Stimulated activated CD4-positive, alpha-beta T cell treated with anti-CD3 and anti-CD28 coated beads, Interleukin-12 subunit alpha, Interleukin-12 subunit beta, amount 100 ng/mL, for 48 hours (primary cell): ENCODE measurements at places on chromosomes 7 and 10.

DNA sequence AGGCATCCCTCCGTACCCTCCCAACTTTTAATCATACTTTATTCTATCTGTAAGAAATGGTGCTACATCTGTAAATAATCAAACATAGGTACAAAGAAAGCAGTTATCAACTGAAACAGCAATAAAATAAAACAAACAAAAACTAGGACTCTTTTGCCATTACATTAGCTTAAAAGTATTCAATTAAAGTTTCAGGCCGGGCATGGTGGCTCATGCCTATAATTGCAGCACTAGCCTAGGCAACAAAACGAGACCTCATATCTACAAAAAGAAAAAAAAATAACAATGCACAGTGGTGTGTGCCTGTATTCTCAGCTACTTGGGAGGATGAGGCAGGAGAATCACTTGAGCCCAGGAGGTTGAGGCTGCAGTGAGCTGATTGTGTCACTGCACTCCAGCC lies 161.9 kb downstream of the SGMS1 start:
- no peak for DNase-seq

GRCh38 chr7:130872756-130873448 lies 138.9 kb upstream of the KLF14 start:
- DNase-seq, result no peak

- DNase-seq, result no peak
Measured at GRCh38 chr7:46032942-46033341, 111.9 kb upstream of the IGFBP3 start.

GRCh38 chr7:2108071-2108455 lies 124.7 kb downstream of the MAD1L1 start:
- DNase-seq, result no peak

- DNase-seq, result no peak
Measured at GRCh38 chr10:96380821-96381220, 22.0 kb upstream of the OPALIN start.

GRCh38 chr7:92528958-92529264 lies 316 bp downstream of the RBM48 start:
- no peak for DNase-seq

- no peak for DNase-seq
Measured at GRCh38 chr10:126277181-126277580, 111.1 kb downstream of the ADAM12 start.

DNA sequence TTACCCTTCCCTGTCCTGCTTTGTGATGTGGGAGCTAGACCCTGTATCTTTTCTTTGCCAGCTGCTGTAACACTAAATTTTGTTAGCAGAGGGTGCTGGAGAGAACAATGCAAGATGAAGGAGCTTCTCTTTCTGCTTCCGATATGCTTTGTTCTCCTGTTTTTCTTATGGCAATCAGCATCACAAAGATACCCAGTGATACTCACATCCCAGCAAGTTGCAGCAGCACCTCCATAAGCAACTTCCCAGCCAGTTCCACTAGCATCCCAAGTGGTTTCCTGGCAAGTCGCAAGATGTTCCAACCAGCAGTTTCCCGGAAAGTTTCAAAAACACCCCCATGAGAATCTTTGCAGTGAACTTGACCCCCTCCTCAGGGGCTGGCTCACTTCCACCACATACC lies 148.6 kb downstream of the IMMP2L start:
- DNase-seq, result no peak

GRCh38 chr10:76883596-76883995 lies 754.0 kb downstream of the KCNMA1 start:
- no peak for DNase-seq

DNA sequence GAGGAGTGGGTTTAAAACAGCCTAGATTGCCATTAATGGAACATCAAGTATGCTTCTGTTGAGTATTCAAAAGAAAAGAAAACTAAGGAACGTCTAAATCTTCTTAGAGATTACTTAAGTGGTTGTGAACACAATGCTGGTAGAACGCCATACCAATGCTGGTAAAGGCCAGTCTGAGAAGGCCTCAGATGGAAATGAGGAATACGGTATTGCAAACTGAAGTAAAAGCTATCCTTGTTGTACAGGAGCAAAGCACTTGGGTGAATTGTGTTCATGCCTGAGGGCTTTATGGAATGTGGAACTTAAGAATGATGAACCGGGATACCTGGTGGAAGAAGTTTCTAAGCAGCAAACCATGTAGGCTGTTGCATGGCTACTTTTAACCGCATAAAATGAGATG lies 208.0 kb downstream of the KCND2 start:
- no peak for DNase-seq

DNA sequence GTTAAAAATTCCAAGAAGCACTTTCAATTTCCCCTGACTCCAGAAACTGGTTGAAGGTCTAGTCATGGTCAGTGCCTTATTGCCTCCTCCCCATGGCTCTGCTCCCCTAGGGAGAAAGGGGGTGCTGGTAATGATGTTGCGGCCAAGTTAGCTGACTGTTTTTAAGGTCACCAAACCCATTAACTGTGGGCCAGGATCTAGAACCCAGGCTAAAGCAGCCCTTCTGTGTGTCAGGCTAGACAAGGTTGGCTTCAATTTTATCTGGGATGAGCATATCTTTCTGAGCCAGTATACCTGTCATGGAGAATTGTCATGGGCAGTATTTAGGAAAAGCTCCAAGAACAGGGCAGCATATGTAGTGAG lies 11.2 kb upstream of the HOXA13 start:
- no peak for DNase-seq

DNA sequence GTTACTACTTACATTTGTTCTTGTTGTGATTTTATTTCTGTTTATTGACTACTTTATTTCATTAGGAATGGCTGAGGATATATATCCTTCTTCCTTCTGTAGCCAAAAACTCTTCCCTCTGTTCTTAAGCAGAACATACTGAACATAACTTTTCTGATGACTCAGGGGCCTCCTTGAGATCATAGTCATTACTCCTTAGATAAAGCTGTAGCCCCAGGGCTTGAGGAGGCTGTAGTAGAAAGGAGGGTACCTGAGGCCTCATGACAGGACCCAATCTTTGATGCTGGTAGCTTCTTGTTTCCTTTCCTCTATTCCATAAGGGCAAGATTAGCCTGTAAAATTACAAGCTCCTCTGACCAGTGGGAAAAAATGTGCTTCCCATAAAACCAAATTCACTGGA lies 41.2 kb upstream of the FGFR2 start:
- no peak for DNase-seq

DNA sequence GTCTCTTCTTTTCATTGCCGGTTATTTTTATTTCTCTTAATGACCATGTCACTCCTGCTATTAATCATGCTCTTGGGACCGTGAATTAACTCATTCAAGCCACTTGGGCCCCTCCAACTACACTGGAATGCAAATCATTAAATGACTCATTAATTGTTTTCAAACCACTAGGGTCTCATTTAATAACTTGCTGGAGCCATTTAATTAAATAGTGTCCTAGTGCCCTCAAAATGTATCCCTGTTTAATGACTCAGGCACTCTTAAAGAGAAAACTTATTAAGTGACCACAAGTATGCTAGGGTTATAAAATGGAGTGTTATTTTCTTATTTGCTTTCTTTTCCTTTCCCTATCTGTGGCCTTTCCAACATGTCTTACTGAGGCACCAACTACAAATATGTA lies 73.0 kb downstream of the PLXDC2 start:
- DNase-seq, result no peak

DNA sequence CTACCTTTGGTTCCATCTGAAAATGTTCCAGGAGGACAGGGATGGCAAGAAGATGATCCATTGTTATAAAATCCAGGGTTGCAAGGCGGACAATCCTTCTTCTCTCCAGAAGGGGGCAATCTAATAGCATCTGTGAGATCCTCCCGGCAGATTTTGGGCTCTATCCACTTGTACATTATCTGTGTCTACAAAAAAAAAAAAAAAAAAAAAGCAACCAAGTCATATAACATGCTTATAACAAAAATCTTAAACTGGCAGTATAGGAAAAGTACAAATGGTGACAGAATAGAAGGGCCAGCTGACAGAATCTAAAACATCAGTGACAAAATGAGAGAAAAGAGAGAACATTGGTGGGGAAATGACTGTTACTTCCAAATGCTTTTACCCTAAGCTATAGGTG lies 132.7 kb downstream of the ELAPOR2 start:
- no peak for DNase-seq

DNA sequence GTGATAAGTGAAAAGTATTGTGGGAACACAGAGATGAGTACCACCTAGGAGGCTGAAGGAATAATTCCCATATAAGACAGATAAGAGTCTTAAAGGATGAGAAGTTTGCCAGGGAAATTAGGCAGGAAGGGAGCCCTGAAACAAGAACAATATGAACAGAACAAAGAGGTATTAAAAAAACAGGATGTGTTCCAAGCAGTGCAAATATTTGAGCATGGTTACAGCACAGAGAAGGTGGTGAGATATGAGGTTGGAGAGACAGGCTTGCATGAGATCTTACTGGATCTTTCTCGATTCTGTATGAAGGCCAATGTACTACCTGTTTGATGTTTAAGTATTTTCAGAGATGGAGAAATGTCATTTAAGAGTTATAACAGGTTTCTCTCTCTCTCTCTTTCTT lies 20.3 kb downstream of the TAC1 start:
- DNase-seq, result no peak
